ENCODE measurements at places on chromosomes 2 and 18. TPM values are rescaled to one million over a fixed set of nuclear protein-coding genes. Genes with fewer than 3 reads are reported as not detected.

The FLACC1 gene
- total RNA-seq, result 0.66 TPM

The SLC9A4 gene
- not detected for total RNA-seq

The ITGA6 gene
- 254 TPM for total RNA-seq

DNA sequence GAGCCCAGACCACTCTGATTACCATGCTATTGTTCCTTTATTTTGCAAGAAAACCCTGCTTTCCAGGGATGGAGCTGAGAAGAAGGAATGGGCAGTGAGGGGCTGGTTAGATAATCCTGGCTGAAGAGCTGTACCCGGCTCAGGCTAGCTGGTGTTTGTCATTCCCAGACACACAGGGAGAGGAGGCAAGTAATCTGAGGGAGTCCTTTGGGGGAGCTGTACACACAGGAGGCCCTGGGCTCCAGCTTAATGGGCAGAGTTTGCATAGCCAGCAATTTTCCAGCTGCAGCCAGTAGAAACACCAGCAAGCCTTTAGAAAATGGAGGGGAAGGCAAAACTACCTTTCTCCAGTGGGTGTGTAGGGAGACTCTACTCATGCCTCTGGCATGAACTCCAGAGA lies 259.3 kb downstream of the SOX11 start:
- no peaks in the 10 kb centered on the region for H3K36me3 ChIP-seq
- no peak for DNase-seq
- H3K27me3 ChIP-seq, result no peaks in the 10 kb centered on the region

DNA sequence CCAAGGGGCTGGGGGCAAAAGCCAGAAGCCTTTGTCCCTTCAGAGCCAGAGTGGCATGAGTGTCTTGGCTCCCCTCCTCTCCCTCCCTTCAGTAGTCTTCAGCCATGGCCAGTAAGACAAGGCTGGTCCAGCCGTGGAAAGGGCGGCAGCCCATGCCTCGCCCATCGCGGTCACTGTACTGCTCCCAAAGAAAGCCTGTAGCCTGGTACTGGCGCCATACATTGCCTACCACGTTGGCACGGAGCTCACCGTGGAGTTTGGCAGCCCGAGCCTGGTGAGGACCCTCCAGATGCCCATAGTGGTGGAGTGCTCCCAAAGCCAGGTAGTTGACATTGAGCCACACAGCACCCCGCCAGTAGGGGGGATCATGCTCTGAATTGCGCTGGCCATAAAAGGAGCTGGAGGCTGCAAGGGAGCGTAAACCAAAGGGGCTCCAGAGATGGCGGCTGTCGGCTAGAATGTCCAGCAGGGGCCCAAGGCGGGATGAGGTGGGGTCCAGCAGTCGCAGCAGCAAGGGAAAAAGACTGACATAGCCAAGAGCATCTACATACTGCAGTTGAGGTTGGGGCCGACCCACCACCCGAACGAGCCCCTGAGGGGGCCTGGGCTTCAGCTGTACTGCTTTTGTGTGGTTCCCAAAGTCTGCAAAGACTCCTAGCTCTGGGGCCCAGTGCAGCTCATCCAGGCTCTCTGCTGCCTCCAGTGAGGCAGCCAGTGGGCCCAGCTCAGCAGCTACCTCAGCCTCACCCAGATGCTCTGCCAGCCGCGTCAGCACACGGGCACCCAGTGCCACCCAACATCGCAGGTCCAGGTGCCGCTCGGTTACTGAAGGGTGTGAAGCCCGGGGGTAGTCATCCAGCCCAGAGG lies 3.2 kb downstream of the WBP1 start:
- no peaks in the 10 kb centered on the region for H3K27me3 ChIP-seq
- peaks cover 28% of the 10 kb centered on the region for H3K4me1 ChIP-seq
- no peak overlapping the region for H3K27ac ChIP-seq
- DNase-seq, result no peak
- no peak overlapping the region for H3K4me3 ChIP-seq
- no peaks in the 10 kb centered on the region for H3K36me3 ChIP-seq

GRCh38 chr2:28683100-28683706 lies 68.4 kb upstream of the PPP1CB start:
- H3K27me3 ChIP-seq, result no peaks in the 10 kb centered on the region
- H3K4me1 ChIP-seq, result peaks cover 11% of the 10 kb centered on the region
- DNase-seq, result peak; percentile 66
- no peak overlapping the region for H3K4me3 ChIP-seq

DNA sequence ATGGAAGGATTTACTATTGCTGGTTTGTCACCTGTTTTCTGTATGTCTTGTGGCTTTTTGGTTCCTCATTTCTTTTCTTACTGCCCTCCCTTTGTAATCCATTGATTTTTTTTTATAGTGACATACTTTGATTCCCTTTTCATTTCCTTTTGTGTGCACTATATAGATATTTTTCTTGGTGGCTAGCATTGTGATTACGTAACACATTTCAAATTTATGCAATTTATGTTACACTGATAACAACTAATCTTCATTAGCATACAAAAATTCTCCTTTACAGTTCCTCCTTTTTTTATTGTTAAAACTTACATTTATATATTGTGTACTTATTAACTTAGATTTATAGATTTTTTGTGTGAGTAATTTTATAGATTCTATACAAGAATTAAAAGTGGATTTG lies 80.6 kb downstream of the OTX1 start:
- H3K4me1 ChIP-seq, result no peaks in the 10 kb centered on the region
- H3K27me3 ChIP-seq, result no peaks in the 10 kb centered on the region
- no peak overlapping the region for H3K27ac ChIP-seq
- no peak overlapping the region for H3K4me3 ChIP-seq
- DNase-seq, result no peak
- H3K36me3 ChIP-seq, result no peaks in the 10 kb centered on the region

DNA sequence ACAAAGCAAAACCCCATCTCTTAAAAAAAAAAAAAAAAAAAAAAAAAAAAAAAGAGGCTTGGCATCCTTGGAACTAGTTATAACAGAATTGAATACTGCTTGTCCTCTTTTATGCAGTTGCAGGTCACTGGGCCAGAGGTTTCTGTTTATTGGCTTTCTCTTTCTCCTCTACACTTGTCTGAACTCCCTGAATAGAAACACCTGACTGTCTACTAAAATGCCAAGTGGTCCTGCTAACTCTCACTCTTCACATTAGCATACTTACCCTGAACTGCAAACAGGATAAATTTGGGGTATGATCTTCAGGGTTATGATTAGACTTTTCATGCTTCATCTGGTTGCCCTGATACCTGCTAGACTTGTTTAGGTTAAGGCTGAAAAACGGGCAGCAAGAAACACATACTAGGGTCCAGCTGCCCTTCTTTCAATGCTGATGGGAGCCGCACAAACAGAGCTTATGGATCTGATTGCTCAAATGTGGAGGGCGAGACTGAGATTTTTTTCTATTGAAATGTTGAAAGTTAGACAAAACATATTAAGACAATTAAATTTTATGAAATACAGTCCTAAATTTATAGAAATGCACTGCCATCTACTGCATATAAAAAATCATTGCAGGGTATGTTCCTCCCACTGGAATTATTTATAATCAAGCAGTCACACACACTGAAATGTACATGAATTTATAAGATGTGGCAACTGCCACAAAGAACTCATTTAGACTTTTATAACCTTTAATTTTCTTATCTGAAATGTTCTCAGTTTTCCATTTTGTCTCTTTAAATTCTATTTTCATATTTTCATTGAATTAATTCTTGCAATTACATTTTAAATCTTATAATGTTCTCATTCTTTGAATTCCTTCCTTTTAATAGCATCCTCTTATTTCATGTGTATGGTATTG lies 40.8 kb downstream of the GTF3C3 start:
- H3K27me3 ChIP-seq, result no peaks in the 10 kb centered on the region
- H3K36me3 ChIP-seq, result peaks cover 14% of the 10 kb centered on the region
- no peak overlapping the region for H3K27ac ChIP-seq
- H3K4me3 ChIP-seq, result no peak overlapping the region
- DNase-seq, result no peak

The SPATA3 gene
- total RNA-seq, result not detected

DNA sequence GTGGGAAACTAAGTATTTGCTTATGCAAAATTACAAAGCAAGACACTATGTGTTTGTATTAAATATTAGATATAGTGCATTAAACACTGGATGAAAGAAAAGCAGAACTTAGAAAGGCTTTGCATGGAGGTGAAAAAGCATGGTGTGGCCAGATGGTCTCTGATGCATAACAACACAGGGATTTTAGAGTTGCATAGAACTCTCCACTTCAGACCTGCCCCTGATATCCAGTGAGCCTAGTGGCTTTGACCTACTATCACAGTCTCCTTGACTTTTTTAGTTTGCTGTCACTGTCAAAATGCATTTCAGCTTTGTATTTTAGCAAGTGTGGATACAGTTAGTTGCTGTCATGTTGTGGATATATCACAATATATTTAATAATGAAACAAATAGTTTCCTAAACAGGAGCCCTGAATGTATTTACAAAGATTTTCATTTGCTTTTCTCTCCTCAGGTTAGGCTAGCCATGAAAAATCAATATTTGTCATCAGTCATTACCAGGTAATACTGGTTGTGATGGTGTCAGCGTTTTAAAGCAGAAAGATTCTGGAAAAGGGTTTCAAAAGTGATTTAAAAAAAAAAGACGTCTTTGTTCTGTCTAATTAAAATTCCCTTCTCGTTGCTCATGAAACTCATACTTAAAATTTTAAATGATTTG lies 5.2 kb downstream of the CSRNP3 start:
- H3K36me3 ChIP-seq, result no peaks in the 10 kb centered on the region
- H3K4me3 ChIP-seq, result no peak overlapping the region
- no peak for DNase-seq
- no peak overlapping the region for H3K27ac ChIP-seq
- no peaks in the 10 kb centered on the region for H3K27me3 ChIP-seq
- no peaks in the 10 kb centered on the region for H3K4me1 ChIP-seq

GRCh38 chr2:203908797-203909185 lies 27.8 kb upstream of the ICOS start:
- no peak overlapping the region for H3K27ac ChIP-seq
- DNase-seq, result no peak
- H3K4me3 ChIP-seq, result no peak overlapping the region
- H3K36me3 ChIP-seq, result no peaks in the 10 kb centered on the region
- H3K4me1 ChIP-seq, result no peaks in the 10 kb centered on the region

DNA sequence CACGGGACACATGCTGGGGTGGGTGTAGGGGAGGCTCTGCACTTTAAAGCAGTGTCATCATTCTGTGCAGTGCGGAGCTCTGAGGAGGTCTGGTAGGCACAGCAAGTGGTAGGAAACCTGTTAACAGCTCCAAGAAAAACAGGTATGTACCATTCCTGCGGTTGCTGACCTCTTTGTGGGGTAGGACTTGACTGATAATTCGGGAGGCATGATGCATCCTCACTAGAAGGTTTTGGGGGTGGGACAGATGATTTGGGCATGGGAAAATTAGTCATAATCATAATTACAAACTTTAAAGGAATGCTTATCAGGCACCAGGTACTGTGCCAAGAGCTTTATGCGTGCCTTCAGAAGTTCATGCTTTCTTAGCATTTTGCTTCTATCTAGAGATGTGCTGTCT lies 9.7 kb downstream of the DOK1 start:
- H3K36me3 ChIP-seq, result no peaks in the 10 kb centered on the region
- H3K27me3 ChIP-seq, result no peaks in the 10 kb centered on the region
- H3K4me1 ChIP-seq, result no peaks in the 10 kb centered on the region
- DNase-seq, result no peak
- H3K27ac ChIP-seq, result no peak overlapping the region
- no peak overlapping the region for H3K4me3 ChIP-seq

GRCh38 chr18:48004577-48004976 lies 74.1 kb upstream of the SMAD2 start:
- DNase-seq, result no peak
- no peaks in the 10 kb centered on the region for H3K36me3 ChIP-seq
- H3K27me3 ChIP-seq, result no peaks in the 10 kb centered on the region
- H3K27ac ChIP-seq, result no peak overlapping the region
- H3K4me3 ChIP-seq, result no peak overlapping the region

DNA sequence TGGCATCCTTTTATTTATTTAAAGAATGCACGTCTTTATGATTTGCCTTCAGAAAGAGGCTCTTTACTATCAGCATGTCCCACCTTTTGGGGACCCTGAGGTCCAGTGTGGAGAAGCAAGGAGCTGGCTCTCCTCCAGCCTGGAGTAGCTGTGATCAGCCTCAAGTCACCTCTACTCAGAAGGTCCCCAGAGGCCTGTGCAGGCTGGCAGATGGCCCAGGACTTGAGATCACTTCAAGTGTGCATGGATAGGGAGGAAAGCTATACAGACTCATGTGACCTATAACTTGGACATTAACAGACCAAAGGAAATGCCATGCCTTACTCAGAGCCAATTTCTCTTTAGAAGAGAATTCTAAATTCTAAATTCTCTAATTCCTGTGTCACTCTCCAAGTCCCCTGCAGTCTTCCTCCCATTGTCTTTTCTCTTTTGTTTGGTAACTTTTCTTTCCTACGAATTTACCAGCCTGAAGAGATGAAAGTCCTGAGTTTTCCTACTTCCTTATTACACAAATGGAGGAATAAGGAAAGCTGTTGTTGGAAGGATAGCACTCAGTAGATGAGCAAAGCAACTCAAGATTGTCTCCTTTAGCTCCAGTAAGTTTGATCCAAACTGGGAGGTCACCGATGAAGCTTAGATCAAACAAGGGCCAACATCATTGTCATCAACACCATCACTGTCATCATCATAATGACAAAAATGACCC lies 163.9 kb downstream of the GFPT1 start:
- H3K27me3 ChIP-seq, result no peaks in the 10 kb centered on the region
- H3K27ac ChIP-seq, result no peak overlapping the region
- no peak for DNase-seq
- H3K4me3 ChIP-seq, result no peak overlapping the region
- no peaks in the 10 kb centered on the region for H3K4me1 ChIP-seq
- H3K36me3 ChIP-seq, result no peaks in the 10 kb centered on the region

- no peak for DNase-seq
- peaks cover 19% of the 10 kb centered on the region for H3K4me1 ChIP-seq
- no peaks in the 10 kb centered on the region for H3K36me3 ChIP-seq
- no peak overlapping the region for H3K27ac ChIP-seq
Measured at GRCh38 chr2:237900891-237901831, 41.7 kb downstream of the RAMP1 start.

DNA sequence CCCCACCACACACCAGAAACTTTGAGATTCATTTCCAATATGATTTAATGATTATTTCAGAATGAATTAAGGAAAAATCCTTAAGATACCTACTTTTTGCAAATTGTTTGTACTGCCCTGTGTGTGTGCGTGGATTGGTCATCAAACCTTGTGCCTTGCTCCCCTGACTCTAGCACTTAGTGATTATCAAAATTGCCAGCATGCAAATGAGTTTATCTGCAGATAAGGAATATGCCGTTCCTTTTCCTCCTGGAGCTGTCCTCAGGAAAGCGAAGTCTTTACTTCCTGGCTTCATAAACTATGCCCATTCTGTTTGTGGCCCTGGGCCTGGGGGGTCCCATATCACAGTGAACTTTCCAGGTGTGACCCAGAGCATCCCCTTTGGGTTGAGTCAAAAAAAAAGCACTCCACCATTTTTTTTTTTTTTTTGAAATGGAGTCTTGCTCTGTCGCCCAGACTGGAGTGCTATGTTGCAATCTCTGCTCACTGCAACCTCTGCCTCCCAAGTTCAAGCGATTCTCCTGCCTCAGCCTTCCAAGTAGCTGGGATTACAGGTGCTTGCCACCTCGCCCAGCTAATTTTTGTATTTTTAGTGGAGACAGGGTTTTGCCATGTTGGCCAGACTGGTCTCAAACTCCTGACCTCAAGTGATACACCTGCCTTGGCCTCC lies 11.4 kb downstream of the CHMP1B start:
- H3K27ac ChIP-seq, result no peak overlapping the region
- H3K4me3 ChIP-seq, result no peak overlapping the region
- peaks cover 5% of the 10 kb centered on the region for H3K36me3 ChIP-seq
- no peaks in the 10 kb centered on the region for H3K27me3 ChIP-seq
- H3K4me1 ChIP-seq, result no peaks in the 10 kb centered on the region

- no peaks in the 10 kb centered on the region for H3K4me1 ChIP-seq
- no peaks in the 10 kb centered on the region for H3K36me3 ChIP-seq
- H3K27ac ChIP-seq, result no peak overlapping the region
- no peak for DNase-seq
- H3K4me3 ChIP-seq, result no peak overlapping the region
Measured at GRCh38 chr2:11631462-11631861, 38.5 kb downstream of the NTSR2 start.
